Suppressor macrophage treated with lipopolysaccharide for 4 hours (primary cell): ENCODE measurements at places on chromosomes 3 and 15.

GRCh38 chr3:168620854-168621253 lies 525.1 kb upstream of the GOLIM4 start:
- DNase-seq: no peak

- peak; percentile 35 for DNase-seq
These were observed 125.1 kb downstream of the SHQ1 start for GRCh38 chr3:72722930-72723726.

DNA sequence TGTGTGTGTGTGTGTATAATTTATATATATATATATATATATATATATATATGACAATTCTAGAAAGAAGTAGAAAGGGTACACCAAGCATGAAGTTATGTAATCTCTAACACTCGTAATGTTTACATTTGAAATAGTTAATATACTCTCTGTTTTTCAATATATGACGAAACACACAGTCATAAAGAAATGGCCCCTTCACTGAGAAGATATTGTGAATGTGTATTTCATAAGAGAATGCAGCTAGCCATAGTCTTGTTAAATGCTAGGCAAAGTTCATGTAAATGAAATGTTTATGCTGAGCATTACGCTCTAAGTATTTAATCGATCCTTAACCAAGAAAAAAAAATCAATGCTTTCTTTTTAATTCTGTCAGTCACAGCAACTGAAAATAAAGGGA lies 154.7 kb upstream of the TSPAN3 start:
- no peak for DNase-seq

- peak; percentile 44 for DNase-seq
These were observed 64.8 kb downstream of the IGF2BP2 start for GRCh38 chr3:185760088-185760487.

DNA sequence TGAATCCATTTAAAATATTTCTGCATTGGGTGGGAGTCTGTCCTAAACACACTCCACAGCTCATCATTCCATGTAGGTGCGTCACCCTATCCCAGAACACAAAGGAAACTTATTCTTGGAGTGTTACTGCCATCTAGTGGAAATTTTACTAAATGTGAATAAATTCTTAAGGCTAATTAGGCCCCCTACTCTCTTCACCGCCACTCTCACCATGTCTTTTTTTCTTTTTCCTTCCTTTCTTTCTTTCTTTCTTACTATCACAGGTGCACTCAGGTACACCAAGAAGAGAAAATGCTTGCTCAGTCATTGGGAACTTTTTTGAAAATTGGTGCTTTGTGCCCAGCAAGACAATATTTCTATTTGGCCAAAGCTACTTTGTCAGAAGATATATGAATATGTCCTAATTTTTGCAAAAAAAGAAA lies 26.4 kb upstream of the ATP8B4 start:
- peak; percentile 79 for DNase-seq

GRCh38 chr3:53671192-53671960 lies 174.8 kb downstream of the CHDH start:
- no peak for DNase-seq

GRCh38 chr3:158761350-158761749 lies 29.1 kb upstream of the RARRES1 start:
- no peak for DNase-seq
